ENCODE measurements at places on chromosomes 13 and 19.

DNA sequence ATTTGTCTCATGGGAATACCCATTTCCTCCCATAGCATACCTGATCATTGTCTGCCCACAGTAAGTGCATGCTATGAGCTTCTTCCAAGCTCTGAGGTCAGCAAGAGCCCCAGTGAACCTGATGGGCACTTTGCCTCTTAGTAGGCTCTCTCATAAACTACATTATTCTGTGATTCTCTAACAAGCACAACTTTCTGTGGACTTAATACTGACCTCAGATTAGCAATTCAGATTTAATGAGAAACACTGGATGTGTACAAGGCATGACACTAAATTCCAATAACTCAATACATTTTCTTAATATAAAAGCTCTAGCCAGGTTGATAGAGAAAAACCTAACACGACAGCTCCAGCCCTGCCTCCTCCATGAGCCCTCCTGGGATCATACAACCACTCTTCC, 23.3 kb upstream of the STARD13 start:
- DNase-seq = no peak

GRCh38 chr13:95236774-95237173, 64.5 kb downstream of the ABCC4 start:
- DNase-seq = no peak

DNA sequence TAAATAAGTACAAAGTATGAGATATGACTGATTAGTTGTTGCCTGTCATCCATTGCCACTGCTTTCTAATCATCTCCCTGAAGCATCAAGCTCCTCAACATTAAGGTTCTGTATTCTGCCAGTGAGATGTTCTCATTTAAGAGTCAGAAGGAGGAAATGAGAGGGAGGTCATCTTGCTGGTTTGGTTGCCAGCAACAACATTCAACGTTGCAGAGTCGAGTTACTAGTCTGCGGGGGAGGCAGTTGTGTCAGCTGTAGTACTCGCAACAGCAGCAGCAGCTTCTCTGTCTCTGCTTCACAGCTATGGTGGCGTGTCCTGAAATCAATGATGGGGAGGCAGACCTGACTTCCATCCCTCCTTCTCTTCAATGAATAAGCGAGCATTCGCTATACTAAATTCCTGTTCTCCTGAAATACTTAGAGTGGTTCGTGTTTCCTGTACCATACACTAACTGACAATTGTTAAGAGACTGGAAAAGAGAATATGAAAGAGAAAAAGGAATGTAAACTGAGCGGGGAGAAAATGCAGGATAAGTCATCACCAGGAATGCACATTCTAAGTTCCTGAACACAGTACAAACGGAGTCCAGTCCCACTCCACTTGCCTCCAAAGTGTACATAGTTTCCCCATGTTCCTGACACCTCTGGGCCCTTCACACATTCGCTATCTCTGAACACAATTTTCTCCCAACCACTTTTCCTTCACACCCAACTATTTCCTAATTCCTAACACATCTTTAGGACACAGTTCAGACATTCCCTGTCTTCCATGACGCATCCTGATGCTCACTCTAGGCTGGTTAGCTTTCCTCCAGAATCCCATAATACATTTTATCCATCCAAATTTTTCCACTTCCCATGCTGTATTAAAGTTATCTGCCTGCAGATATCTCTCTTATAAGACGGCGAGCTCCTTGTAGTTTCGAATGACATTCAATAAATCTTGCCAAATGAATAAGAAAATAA, 263.0 kb downstream of the KLF12 start:
- no peak for DNase-seq

GRCh38 chr13:35698911-35699576, 222.6 kb upstream of the MAB21L1 start:
- no peak for DNase-seq

- peak; percentile 57 for DNase-seq
These were observed 23.9 kb upstream of the OXGR1 start for GRCh38 chr13:97018029-97018819.

- DNase-seq = no peak
These were observed 2.8 kb upstream of the FCGBP start for GRCh38 chr19:39937094-39937720.

GRCh38 chr13:22050951-22051563, 380.2 kb downstream of the FGF9 start:
- no peak for DNase-seq

- no peak for DNase-seq
These were observed 34.9 kb downstream of the DNAJC15 start for GRCh38 chr13:43058318-43058674.

GRCh38 chr19:4115818-4116385, 8.0 kb downstream of the MAP2K2 start:
- no peak for DNase-seq

GRCh38 chr13:80121038-80121437, 219.9 kb downstream of the SPRY2 start:
- DNase-seq = no peak

- no peak for DNase-seq
These were observed 25.5 kb upstream of the TSC22D1 start for GRCh38 chr13:44601586-44601985.

- DNase-seq = no peak
These were observed 178.8 kb upstream of the RFC3 start for GRCh38 chr13:33639158-33639557.

DNA sequence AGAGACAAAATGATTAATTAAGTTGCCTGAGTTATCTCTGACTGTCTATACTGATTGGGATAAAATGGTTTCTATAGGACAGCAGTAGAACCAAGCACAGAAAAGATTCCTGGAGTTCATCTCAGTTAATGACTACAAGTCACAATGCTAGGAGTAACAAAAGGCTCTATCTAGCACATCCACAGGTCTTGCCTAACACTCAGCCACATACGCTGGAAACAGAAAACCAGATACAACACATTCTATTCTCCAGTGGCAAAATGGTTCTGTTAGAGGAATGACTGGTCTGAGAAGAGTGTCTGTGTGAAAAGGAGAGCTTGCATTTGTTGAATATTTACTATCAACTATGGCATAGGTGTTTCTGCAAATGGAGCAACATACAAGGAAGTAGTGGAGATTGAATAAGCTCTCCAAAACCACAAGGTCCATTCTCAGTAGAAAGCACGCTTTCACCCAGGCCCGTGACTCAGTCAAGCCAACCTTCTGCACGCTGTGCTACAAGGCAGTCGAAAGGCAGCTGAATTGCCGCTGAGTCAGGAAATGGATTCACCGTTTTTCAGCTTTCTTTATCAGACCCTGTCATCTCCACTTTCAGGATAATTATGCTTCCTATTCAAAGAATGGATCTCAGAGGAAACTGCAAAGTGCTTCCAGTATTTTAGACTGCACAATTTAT, 761.5 kb downstream of the EFNB2 start:
- no peak for DNase-seq

- DNase-seq = peak; percentile 46
These were observed 792 bp upstream of the LENG8 start for GRCh38 chr19:54448040-54448773.

DNA sequence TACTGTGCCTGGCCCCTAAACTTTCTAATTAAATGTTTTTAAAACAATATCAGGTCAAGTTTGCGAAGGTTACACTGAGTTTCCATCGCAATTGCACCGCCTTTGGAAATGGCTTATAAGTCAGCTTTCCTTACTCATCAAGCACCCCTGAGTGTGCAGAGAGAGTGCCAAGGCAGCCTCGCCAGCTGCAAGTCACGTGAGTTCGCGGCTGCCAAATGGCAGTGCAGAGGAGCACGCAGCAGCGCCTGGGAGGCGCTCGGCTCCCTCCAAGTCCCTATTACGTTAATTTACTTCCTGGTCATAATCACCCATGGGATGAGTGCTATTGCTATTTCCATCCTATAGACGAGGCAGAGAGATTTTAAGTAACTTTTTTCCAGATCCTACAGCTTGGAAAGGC, 319.6 kb downstream of the TEX29 start:
- DNase-seq = no peak

GRCh38 chr13:40749327-40749726, 21.7 kb downstream of the MRPS31 start:
- DNase-seq = no peak
